ENCODE measurements at places on chromosomes 16 and 17.

DNA sequence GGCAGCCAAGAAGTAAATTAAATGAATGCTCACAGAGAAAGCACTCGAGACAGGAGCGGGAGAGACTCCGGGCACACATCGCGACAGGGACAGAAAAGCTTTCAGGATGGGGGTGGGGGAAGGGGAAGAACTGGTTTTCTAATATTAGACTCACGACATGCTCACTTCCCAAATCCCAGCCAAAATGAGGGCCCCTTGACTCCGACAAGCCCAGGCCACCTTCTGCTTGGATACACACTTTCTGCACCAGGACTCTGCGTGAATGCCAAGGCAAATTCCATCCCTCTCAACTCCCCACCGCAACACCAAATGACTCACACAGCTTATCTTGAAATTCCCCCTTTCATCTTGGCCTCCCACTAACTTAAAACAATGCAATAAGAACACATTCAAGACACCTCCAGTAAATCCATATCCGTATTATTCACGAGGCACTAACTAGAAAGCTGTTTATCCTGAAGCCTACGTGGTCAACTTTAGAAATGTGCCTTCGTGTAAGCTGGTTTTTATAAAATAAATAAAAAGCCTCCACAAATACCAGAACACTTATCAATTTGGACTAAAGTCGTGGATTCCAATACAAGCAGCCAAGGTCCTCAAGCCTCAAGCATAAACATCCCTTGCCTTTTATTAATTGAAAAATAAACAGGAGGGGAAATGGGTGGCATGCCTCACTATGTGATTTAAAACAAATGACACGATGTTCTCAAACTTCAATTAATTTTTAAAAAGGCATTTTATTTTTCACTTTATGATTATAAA, 46.1 kb downstream of the NXN start:
- DNase-seq: peak; percentile 95

DNA sequence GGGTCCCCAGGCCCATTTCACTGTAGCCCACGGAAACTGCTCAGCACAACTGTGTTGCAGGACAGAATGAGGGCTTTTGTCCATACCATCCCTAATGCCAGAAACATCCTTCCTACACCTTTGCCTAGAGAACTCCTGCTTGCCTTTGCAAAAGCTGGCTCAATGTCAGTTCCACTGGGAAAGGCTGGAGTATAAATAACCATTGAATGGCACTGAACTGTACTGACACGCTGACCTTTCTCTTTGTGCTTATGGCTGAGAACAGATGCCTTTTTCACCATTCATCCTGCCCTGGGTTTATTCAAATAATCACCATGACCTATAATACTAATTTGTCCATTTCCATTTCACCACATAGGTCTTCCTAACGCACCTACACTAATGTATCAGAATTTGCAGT, 300.3 kb downstream of the XYLT1 start:
- no peak for DNase-seq

GRCh38 chr16:10511829-10512228, 68.6 kb downstream of the EMP2 start:
- no peak for DNase-seq

GRCh38 chr17:2462481-2462880, 49.2 kb downstream of the METTL16 start:
- no peak for DNase-seq

DNA sequence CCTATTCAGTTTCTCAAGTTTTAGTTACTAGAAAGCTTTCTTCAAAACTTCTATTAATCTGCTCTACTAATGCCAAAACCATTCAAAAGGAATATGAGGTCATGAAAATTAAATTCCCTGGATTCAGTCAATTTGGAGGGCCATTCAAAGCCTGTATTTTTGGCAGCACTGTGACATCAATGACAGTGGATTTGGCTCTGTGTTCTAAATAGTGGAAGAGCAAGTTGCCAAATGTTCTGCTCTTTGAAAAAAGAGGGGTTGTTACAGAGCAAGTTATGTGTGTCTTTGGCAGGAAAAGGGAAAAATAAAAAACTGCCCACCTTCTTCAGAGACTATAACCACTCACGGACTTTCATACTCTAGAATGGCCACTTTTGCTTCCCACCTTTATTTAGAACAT, 3.2 kb upstream of the C16orf46 start:
- no peak for DNase-seq

DNA sequence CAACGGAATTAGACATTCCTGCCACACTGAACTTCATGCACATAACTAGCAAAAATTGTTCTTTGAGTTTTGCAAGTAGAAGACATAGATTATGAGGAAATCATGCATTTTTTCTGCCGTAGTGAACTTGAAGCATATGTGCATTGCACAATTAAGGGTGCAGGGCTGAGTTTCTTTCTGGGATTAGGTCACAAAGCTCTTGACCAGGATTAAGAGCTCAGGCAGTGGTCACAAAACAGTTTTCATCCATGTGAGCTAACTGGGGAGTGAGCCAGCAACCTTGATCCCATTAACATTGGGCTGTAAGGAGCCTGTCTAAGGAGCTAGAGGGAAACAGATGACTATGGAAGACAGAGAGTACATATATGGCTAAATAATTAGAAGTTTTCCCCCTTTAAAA, 143.7 kb downstream of the PMP22 start:
- no peak for DNase-seq

DNA sequence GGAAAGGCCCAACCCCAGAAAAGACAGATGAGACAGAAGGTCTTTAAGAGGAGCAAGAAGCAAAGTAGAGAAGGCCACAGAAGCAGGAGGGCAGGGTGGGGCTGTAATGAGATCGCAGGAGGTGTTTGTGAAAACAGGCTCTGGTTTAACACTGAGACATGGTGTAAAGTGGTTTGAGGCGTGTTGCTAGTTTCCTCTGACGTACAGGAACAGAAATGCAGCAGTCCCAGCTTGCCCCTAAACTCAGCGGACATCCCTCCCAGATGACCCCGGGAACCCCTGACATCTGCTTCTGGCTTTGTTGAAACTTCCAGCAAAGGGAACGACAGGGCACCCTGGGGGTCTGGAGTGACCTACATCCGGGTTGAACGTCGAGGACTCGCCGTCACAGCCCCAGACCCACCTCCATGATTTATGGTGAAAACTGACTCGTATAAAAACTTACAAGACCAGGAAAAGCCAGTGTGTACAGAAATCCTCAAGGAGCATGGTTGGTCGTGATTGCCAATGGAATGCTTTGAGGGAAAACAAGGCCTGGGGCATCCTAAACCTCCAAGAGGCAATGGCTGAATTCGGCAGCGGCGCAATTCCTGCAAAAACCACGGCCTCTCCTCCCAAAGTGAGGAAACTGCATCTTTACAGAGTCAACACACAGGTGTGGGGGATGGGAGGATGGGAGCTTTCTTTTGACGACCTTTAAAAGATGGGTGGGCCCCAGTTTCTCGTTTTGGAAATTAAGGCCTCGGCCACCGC, 25.8 kb downstream of the LITAF start:
- no peak for DNase-seq

DNA sequence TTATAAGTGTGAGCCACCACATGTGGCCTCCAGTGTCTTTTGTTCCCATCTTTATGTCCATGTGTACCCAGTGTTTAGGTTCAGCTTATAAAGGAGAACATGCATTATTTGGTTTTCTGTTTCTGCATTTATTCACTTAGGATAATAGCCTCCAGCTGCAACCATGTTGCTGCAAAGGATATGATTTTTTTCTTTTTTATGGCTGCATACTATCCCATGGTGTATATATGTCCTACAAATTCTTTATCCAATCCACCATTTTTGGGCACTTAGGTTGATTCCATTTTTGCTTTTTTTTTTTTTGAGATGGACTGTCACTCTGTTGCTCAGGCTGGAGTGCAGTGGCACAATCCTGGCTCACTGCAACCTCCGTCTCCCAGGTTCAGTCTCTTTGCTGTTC, 32.9 kb downstream of the ATAD5 start:
- DNase-seq: no peak

DNA sequence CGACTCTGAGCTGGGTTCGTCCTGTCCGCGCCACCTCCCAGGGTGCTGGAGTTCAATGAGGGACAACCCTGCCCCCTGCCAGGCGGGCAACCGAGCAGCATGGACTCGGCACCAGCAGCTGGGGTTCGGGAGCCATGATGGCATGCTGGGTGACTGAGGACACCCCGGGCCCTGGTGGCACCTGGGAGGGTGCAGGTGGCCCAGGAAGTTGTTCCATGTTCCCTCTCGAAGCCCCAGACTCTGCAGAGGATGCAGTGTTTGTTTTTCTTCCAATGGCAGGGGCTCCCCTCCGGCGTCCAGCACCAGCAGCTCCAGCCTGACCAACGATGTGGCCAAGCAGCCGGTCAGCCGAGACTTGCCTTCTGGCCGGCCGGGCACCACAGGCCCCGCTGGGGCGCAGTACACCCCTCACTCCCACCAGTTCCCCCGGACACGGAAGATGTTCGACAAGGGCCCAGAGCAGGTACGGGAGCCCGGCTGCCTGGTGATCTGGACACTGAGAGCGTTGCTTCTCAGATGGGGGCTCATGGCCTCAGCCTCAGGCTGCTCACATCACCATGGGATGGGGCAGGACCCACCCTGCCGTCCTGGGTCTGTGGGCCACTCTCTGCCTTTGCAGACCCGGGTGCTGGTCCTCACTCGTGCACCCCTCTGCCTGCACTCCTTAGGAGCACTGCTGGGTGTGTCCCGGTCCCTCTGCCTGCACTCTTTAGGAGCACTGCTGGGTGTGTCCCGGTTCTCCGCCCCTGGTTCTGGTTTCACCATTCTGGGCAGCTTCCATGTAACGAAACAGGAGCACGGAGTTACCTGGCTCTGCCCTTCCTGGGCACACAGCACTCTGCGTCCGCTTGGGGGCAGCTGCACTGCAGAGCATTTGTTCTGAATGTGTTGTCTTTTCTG, 68.2 kb upstream of the CHMP6 start:
- no peak for DNase-seq

- no peak for DNase-seq
Measured at GRCh38 chr17:45388604-45389325, 43.9 kb downstream of the ARHGAP27 start.

GRCh38 chr16:74186561-74186971, 110.0 kb upstream of the PSMD7 start:
- DNase-seq: no peak

DNA sequence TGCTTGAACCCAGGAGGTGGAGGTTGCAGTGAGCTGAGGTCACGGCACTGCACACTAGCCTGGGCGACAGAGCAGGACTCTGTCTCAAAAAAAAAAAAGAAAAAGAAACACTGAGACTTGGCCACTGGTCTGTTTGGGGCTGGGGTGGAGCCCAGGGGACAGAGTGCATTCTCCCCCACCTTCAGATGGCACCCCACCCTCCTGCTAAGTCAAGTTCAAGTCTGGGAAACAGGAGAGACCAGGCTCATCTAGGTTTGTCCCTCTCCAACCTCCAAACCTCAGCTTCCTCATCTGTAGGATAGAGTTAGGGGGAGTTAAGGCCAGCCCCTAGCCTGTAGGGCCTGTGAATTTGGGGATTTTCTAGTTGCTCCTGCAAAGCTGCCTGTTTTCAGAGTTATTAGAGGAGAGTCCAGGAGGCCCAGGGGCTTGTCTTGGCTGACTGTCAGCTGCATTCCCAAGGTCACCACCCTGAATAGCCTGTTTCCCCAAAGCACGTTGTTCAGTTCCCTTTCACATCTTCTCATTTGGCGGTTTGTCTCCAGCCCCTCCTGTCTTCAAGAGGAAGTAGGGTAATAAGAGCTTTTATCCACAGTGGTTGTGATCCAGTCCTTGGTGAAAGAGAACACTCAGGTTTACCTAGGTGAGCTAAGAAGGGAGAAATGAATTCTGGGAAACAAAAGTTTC, 2.2 kb downstream of the MT3 start:
- DNase-seq: no peak

GRCh38 chr17:47742319-47743181, 9.5 kb downstream of the TBX21 start:
- DNase-seq: no peak

DNA sequence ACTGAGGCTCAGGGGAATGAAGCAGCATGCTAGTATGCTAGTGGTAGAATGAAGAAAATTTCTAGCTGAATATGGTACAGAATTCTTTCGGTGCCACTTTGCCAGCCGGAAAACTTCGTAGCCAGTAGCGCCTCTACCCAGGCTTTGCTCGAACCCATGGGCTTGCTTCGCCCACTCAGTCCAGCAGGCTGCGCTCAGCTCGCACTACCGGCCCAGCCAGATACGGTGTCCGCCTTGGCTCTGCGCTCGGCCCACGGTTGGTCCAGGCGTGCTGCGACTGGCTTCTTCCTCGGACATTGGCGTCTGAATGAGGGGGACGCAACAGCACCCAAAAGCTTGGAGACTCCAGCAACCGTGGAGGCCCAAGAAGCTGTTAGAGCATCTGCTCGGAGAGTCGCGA, 372.5 kb upstream of the CDH8 start:
- DNase-seq: no peak

DNA sequence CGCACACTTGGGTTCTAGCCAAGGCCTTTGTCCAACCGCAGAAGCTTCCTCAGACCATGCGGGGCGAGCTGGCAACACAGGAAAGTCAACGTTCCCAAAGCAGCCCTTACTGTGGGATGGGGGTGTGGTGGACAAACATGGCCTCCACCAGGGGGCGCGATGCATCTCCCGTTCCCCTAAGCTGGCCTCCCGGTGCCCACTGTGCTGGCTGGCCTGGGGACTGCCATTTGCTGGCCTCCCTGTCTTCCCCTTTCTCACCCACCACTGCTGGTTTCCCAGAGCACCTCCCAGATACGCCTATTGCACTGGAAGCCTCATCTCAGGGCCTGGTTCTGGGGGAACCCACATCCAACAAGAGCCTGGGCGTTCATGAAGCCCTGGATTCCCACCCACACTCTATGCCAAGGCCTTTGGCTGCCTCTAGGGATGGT, 145.3 kb downstream of the IRF8 start:
- peak; percentile 54 for DNase-seq

DNA sequence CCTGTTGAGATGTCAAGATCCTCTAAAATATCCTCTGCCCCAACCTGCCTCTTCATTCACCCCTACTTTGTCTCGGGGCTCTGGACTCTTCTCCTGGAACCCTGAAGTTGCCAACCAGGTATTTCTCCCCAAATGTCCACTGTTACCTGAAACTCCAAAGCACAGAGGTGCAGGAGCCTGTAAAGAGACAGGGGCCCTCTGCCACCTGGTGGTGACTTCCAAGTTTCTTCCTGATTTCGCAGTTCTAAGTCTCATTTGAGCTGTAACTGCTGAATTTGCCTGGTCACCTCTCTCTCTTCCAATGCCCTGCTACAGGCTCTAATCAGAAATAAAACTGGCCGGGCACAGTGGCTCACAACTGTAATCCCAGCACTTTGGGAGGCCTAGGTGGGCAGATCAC, 77.1 kb upstream of the RCVRN start:
- DNase-seq: no peak

- DNase-seq: no peak
Measured at GRCh38 chr17:30251931-30252330, 16.4 kb upstream of the SLC6A4 start.

GRCh38 chr17:77209330-77209748, 68.6 kb downstream of the SEC14L1 start:
- no peak for DNase-seq

DNA sequence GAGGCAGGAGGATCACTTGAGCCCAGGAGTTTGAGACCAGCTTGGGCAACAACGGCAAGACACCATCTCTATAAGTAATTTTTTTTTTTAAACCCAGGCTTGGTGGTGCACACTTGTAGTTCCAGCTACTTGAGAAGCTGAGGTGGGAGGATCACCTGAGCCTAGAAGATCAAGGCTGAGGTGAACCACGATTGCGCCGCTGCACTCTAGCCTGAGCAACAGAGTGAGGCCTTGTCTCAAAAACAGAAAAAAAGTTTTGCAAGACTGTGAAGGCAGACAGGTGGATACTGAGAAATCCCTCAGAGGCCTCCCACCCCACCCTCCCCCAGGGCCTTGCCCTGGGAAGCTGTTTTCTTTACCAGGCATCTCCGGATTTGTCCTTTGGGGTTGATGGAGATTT, 125.4 kb downstream of the MGAT5B start:
- no peak for DNase-seq
